ENCODE measurements at places on chromosomes 11 and 22.

GRCh38 chr11:28822576-28822975, 714.4 kb downstream of the METTL15 start:
- DNase-seq = no peak

DNA sequence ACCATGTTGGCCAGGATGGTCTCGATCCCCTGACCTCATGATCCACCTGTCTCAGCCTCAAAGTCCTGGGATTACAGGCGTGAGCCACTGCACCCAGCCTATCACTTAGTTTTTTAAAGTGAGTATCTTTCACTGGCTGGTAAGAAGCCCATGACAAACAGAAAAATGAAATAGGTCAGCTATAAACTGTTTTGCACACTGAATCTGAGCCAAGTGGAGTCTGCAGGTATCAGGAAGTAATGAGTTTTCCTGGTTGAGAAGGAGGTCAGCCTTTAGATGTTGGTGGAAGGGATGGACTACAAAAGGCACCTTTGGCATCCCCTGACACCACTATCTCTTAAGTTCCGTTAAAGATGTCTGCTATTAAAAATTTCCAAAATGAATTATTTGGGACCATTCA, 345.1 kb downstream of the AASDHPPT start:
- no peak for DNase-seq

DNA sequence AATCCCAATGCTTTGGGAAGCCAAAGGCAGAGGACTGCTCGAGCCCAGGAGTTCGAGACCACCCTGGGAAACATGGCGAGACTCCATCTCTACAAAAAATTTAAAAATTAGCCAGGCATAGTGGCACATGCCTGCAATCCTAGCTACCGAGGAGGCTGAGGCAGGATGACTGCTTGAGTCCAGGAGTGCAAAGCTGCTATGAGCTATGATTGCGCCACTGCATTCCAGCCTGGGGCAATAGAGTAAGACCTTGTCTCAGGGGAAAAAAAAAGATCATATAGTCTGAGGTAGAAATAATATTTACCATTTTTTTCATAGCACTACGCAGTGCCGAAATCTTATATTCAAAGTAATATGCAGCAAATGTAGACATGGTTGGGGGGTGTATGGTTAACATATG, 47.8 kb downstream of the MRTFA start:
- DNase-seq = no peak

DNA sequence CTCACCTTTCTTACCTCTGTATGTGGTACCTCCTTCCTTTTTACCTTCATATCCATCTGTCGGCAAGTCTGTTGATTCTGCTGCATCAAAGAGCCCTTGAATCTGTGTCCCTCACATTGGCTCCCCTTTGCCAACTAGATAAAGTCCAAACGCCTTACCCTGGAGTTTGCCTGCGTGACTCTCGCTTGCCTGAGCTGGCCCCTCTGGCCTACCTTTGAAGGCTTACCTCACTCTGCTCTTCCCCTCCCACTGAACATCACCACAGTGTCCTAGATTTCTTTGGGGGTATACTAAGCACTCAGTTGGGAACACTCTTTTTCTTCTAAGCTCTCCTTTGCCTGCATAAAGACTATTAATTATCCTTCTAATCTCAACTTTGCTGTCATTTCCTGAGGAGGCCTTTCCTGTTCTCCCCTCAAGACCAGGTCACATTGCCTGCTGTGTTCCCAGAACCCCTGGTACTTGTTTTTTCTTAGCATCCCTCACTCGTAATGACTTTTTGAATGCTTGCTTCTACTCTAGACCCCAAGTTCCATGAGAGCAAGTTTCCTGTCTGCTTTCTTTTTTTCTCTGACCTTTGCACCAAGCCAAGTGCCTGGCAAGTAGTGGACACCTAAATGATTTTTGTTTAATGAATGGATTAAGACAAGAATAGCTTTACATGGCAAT, 67.8 kb upstream of the ADORA2A start:
- no peak for DNase-seq

- no peak for DNase-seq
Observed at GRCh38 chr11:35088676-35089075, 50.3 kb upstream of the CD44 start.

DNA sequence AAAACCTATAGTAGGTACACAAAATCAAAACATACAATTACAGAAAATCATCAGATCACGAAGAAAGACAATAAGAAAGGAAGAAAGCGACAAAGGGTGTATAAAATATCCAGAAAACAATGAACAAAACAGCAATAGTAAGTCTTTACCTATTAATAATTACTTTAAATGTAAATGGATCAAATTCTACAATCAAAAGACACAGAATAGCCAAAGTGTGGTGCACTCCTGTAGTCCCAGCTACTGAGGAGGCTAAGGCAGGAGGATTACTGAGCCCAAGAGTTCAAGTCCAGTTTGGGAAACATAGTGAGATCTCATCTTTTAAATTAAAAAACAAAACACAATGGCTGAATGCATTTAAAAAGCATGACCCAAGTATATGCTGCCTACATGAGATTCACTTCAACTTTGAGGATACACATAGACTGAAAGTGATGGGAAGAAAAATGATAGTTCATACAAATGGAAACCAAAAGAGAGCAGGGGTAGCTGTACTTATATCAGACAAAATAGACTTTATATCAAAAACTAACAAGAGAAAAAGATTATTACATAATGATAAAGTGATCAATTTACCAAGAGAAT, 40.6 kb downstream of the ASCL2 start:
- no peak for DNase-seq

GRCh38 chr11:34111722-34112270, 6.4 kb downstream of the NAT10 start:
- DNase-seq = no peak

Data from inflammatory macrophage (primary cell).